ENCODE measurements at places on chromosomes 1 and 21. TPM values are rescaled to one million over a fixed set of nuclear protein-coding genes. Genes with fewer than 3 reads are reported as not detected.

The GNG5 gene
- total RNA-seq = 158 TPM

The PTGER3 gene
- total RNA-seq = not detected

The WLS gene
- 21.0 TPM for total RNA-seq

The LENEP gene
- total RNA-seq = not detected

The CD52 gene
- not detected for total RNA-seq

The MR1 gene
- 6.4 TPM for total RNA-seq

The SLC5A9 gene
- not detected for total RNA-seq

The SGIP1 gene
- total RNA-seq = not detected

The NCAM2 gene
- total RNA-seq = not detected

The SELP gene
- not detected for total RNA-seq

The DDR2 gene
- total RNA-seq = 0.68 TPM

The CCDC27 gene
- not detected for total RNA-seq

The HJV gene
- not detected for total RNA-seq

The ADPRS gene
- total RNA-seq = 29.0 TPM

The EPHA2 gene
- 125 TPM for total RNA-seq

The ADGRB2 gene
- 5.9 TPM for total RNA-seq

The RORC gene
- not detected for total RNA-seq

The PRAMEF6 gene
- total RNA-seq = not detected

The RAB3B gene
- total RNA-seq = 10.4 TPM
